ENCODE measurements at places on chromosomes 16 and 17.

- DNase-seq: no peak
These were observed 22.5 kb downstream of the SLC38A10 start for GRCh38 chr17:81272616-81273015.

- peak; percentile 33 for DNase-seq
These were observed 40.7 kb upstream of the ANKFY1 start for GRCh38 chr17:4304417-4305027.

- DNase-seq: no peak
These were observed 84.2 kb downstream of the KCNJ12 start for GRCh38 chr17:21460358-21460757.

DNA sequence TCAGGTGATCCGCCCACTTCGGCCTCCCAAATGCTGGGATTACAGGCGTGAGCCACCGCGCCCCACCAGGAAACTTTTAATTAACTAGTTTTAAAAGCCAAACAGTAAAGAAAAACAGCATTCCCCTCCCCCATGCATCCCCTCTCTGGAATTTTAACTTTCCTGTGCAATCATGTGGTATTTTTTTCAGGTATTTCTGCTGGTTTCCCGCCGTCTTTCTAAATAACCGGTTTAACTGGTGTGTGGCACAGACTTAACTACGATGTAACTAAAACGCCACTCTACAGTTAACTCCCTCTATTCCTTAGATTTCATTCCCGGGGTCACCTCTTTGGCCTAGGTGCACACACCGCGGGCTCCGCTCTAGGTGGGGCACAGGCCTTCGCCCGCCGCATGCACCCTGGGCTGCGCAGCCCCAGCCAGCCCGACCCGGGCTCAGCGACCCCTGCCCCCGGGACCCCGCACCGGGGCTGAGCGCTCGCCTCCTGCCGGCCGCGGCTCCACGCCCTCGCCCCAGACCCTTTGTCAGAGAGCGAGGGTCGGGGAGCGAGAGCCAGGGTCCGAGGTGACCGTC is 15.1 kb upstream of the UTP6 start:
- no peak for DNase-seq

Data from NCI-H1048 (cell line).